ENCODE measurements at places on chromosomes 3 and 15. TPM values are rescaled to one million over a fixed set of nuclear protein-coding genes. Genes with fewer than 3 reads are reported as not detected.

CKMT1A gene
- total RNA-seq: 2.2 TPM

LIPH gene
- 0.63 TPM for total RNA-seq

CCR3 gene
- total RNA-seq: not detected

DNA sequence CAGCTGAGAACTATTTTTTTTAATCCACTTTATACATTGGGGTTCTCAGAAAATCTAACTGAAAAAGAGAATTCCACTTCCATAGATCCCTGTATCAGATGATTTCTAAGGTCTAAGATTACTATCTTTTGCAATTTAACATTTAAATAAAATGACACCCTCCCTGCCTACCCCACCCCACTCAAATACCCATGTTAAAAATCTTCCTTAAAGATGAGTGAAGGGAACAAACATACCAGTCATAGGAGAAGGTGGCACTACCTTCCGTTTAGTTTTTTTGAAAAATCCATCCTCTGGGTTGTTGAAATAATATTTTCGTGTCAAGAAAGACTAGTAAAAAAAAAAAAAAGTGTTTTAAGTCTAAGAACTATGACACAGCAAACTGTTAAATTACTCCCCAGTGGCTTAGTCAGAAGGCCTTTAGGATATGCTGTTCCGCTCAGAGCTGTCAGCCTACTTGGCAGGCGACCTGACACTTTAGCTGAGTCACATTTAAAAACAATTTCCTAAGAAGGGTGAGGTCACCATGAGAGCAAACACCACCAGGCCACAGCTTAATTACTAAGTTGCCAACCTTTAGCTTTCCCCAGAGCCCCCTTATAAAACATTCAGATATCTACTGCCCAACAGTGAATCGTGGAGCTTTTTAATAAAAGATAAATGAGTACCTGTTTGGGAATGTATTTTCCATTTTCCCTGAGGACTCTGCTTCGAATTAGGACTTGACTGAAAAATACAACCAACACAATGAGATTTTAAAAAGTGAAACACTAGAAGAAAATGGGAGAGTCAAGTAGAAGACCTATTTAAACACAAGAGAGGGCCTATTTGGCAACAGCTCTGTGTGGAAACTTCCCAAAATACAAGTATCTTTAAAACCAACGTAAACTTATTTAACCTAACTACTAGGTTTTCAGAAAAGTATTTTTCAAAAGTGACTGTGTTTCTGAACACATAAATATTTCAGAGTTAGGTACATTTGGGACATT lies 9.6 kb downstream of the EMC3 start:
- peak; percentile 96 for DNase-seq

DNA sequence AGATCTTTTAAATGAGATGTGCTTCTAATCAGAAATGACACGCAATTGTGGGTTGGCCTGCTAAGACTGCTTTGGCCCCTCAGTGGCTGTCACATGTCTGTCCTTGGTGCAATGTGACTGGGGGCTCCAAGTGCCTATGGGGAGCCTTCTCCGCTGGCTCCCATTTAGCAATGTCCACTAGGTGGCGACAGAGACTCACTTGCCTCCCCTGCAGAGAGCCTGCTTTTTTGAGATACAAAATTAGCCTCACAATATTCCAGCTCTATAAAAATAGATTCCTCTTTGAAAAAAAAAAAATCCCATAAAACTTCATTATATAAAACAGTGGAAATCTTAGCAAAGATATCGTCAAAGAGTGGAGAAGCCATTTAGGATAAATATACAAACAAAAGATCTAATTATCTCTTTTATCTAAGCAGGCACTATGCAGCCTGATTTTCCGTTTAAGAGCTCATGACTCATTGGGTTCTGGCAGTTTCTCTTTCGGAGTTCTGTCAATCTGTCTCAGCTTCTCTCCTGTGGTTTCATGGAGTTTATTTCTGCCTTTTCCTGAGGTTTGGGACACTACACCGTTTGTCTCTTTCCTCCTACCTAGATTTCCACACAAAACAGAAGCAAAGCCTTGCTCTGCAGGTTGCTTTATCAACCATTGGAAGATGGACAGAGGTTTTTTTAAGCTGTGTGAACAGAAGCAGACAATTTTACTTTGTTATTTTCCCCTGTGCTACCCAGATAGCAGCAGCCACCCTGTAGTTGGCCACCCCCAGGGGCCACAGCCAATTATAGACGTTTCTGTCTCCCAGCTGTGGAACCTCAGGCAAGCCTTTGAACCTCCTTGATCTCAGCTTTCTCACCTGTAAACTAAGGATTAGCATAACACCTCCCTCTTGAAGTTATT lies 68.4 kb upstream of the TNFAIP8L3 start:
- peak; percentile 89 for DNase-seq

DNA sequence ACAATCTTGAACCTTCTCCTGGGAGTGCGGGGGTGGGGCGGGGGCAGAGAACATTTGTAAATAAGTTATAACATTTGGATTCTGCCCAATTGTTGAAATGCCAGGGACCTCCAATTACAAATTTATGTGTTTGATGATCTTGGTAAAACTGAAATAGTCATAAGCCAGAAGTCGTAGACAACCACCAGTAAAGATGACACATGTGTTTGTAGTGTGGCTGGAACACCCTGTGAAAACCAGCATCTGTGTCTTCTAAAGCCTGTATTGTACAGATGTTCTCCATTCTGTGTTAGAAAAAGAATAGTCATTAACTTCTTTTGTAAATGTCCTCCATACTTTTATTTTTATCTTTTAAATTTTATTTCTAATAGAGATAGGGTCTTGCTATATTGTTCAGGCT lies 61.8 kb downstream of the ARIH1 start:
- DNase-seq: no peak
